ENCODE measurements at places on chromosomes 2 and 18.
A peak's percentile ranks its signal among the peaks of the same experiment; 100 is the strongest.

- DNase-seq: no peak
Observed at GRCh38 chr2:151907286-151908203, 79.3 kb upstream of the ARL5A start.

GRCh38 chr2:188848887-188849435 is 125.2 kb upstream of the COL3A1 start:
- DNase-seq: no peak

DNA sequence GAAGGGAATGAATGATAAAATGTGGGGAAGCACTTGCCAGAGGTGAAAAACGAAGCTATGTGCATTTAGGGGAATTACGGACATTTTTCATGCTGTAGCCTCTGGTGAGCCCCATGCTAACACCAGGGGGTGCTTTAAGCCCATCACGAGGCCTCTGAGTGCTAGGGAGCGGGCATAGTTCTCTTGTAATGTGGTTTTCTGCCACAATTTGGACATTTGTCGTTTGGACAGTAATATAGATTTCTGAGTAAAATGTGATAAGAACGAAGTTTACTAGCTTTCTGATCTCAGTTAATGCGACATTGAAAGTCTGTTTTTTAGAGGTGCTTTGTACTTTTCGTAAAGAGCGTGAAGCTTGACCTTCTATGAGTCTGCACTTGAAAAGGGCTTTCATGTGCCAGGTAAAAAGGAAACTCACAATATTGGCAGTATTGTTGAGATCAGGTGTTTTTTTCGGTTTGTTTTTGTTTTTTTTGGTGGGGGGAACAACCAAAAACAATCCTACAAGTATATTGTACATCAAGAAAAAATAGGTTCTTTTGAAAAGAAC is 50.6 kb downstream of the TRAF3IP1 start:
- DNase-seq: peak; percentile 22

DNA sequence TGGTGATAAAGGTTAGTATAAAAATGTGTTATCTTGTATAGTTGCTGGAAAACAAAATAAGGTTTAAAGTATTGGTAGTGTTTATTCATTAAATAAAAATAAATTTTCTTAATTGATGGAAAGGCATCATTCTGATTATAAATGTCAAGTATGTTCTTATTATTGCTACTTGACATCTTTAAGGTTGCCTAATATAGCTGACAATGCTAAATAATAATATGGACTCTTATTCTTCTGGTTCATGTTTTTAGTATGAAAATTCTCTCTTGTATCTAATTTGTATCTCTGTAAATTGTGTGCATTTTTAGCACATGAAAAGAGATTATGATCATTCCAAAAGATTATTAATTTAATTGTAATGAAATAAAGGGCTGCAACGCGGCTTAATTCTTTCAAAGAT is 25.0 kb downstream of the RBM44 start:
- no peak for DNase-seq

GRCh38 chr2:61538920-61539520 is 864 bp upstream of the XPO1 start:
- peak; percentile 47 for DNase-seq

DNA sequence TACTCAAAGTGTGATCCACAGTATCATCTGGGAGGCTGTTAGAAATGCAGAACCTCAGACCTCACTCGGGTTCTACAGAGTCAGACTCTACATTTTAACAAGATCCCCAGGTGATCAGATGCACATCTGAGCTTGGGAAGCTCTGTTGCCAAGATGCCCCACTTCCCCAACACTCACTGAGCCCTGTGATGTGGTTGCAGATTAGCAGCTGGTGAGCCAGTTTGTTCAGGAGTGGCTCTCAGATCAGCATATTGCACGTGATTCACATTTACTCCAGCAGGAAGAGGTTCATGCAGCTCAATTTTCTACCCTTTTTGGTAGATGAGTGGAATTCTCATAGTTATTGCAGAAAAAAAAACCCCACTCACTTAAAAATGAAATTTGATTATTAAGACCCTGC is 96.4 kb downstream of the VIT start:
- DNase-seq: no peak
